Activated T-helper 1 cell treated with Interleukin-2 at 50 U/mL for 16 hours (primary cell): ENCODE measurements at places on chromosomes 2 and 18.

DNA sequence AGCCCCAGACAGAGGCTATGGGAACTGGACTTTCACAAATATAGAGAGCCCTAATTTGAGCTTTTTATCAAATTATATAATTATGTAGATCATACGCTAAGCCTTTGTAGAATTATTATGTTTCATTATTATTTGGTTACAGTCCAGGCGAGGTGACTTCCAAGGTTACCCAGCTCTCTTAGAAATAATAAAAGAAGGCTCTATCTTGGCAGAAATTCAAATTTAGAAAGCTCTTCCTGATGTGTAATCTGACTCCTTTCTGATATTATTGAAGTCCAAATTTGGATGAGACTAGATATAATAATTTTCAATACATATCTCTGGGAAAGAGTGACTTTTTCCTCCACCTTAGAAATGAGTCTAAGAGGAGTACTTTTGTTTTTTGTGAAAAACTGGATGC lies 4.8 kb upstream of the SLC38A11 start:
- no peak for DNase-seq

- DNase-seq: no peak
Measured at GRCh38 chr2:214215107-214215506, 195.7 kb upstream of the VWC2L start.

GRCh38 chr18:56935434-56936040 lies 211.3 kb upstream of the BOD1L2 start:
- DNase-seq: no peak

GRCh38 chr2:191950132-191950874 lies 103.4 kb upstream of the CAVIN2 start:
- DNase-seq: no peak

GRCh38 chr2:33383855-33384598 lies 92.4 kb upstream of the RASGRP3 start:
- no peak for DNase-seq

- DNase-seq: no peak
Measured at GRCh38 chr2:6010163-6010562, 318.0 kb downstream of the SOX11 start.

DNA sequence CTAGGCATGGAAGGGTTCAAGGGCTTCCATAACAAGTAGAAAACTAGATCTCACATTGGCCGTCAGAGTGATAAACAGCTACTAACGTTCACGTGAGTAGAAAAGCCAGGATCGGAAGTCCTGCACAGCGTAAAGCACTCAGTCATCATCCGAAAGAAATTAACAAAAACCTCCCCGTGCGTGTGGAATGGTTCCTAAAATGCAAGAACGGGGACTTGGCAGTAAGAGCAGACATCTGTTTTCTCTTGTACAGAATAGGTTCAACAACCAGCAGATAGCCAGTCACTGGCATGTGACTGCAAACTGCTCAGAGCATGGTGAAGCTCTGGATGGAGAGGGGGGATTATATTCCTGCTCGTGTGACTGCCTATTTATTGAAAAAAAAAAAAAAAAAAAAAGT lies 106.9 kb upstream of the ITGB6 start:
- DNase-seq: no peak

DNA sequence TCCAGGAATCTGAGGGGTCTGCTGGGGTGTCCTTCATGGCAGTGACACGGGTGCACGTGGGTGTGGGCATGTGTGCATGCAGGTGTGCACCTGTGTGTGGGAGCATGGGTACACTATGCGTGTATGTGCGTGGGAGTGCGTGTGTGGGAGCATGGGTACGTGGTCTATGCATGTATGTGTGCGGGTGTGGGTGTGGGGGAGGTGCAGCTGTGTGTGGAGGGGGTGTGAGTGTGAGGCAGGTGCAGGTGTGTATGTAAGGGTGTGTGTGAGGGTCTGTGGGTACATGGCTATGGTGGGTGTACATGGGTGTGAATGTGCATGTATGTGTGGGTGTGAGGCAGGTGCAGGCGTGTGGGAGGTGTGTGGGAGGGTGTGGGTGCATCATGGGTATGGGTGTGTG lies 36.3 kb downstream of the EIPR1 start:
- no peak for DNase-seq
